Stimulated activated CD4-positive, alpha-beta T cell treated with anti-CD3 and anti-CD28 coated beads, Interleukin-12 subunit alpha, Interleukin-12 subunit beta, amount 100 ng/mL, for 24 hours (primary cell): ENCODE measurements at places on chromosomes 13 and 19.
A peak's percentile ranks its signal among the peaks of the same experiment; 100 is the strongest.

DNA sequence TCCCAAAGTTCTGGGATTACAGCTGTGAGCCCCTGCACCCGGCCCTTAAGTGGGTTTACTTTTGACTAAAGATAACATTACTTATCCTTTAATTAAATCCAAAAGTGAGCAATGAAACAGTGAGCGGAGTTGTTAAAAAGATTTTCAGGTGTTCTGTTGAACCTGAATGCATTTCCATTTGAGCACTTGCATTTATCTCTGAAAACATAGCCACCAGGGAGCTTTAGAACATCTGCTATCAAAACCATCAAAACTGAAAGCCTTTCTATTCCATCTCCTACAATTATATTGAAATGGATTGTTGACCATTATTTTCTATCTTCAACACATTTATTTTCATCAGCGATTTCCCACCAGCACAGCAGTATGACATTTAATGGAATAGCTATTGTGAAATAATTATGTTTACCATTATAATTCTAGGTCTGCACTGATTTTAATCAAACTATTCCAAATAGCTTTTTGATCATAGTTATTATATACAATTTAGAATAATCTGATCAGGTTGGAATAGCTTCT lies 269.0 kb downstream of the FGF14 start:
- DNase-seq: no peak

GRCh38 chr13:26722321-26722720 lies 38.3 kb downstream of the GPR12 start:
- DNase-seq: no peak

DNA sequence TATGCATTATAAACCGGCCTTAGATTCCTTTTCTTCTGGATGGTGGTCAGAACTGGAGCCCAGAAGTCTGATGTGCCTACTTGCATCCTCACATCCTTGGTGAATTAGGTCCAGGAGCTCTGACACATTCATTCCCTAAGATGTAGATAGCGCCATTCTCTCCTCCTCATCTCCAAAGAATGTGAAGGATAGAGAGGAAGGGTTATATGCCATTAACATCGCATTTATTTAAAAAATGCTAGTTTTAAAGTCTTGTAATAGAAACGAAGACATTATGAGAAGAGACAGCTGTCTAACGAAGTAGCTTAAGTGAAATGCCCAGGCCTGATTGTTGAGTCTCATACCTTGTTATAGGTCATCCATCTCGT lies 9.7 kb downstream of the MBNL2 start:
- no peak for DNase-seq

GRCh38 chr13:40617801-40618356 lies 48.6 kb downstream of the FOXO1 start:
- DNase-seq: no peak

GRCh38 chr13:114143806-114144605 lies 11.6 kb upstream of the RASA3 start:
- no peak for DNase-seq

- no peak for DNase-seq
These were observed 1.6 kb upstream of the KMT2B start for GRCh38 chr19:35715981-35716800.

DNA sequence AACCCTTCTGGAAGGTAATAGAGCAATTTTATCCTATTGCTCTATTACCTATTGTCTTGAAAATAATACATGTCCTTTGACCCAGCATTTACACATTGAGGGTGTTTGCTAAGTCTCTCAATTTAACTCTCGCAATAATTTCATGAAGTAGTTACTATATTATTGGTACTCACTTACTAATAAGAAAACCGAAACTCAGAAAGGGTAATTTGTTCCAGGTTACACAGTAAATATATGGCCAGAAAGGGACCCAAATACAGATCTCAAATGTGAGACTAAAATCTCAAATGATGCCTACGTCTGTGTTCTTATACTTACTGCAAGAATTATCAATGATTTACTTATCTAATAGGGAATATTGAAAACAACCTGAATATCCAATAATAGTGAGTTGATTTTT lies 29.7 kb upstream of the FAM216B start:
- DNase-seq: no peak

DNA sequence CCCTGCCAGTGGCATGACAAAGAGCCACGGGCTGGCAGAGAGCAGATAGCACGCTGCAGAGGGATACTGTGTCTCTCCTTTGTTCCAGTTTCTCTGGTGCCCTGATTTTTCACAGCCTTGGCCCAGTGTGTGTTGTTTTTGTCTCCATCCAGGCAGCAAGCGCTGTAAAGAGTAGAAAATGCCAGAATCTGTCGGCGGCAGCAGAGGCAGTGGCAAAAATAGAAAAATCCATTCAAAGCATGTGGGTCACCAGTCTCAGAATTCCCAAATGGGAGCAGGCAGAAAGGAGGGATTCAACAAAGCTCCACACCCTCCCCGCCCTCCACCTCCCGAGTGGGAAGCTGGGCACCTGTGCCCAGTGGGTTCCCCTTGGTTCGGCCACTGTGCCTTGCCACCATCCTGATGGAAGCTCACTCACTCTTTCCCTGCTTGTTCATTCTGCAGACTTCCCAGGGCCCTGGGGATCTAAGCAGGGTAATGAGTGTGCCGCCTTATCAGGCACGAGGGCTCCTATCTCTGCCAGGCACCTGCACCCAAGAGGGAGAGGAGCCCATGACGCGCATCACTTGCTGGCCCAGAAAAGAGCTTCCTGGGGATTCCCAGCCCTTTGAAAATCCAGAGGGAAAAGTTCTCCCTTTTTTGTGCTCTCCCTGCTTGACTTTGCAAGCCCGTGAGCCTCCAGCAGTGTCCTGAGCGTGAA lies 416.9 kb downstream of the IRS2 start:
- no peak for DNase-seq

- no peak for DNase-seq
These were observed 10.6 kb upstream of the LRRC25 start for GRCh38 chr19:18408053-18408476.

GRCh38 chr19:6035026-6035425 lies 57.1 kb upstream of the RANBP3 start:
- DNase-seq: no peak

- no peak for DNase-seq
These were observed 6.5 kb upstream of the CDC34 start for GRCh38 chr19:525029-525428.

DNA sequence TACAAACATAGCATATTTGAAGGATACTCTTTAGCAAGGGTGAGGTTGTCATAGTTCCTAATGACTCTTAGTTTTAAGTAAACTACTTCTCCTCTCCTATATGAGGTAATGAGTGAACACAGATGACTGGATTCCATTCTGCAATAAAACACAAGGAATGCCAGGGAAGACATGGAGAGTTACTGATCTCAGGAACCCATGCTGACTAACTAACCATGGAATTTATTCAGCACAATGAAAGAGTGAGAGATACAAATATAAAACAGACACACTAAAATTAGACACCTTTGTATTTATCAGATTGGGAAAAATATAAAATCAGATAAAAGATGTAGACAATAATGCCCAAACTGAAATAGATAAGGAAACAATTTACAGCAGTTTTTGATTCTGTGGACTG lies 1525.9 kb upstream of the SLC10A2 start:
- no peak for DNase-seq

GRCh38 chr19:34094960-34095359 lies 77.3 kb upstream of the LSM14A start:
- DNase-seq: no peak

DNA sequence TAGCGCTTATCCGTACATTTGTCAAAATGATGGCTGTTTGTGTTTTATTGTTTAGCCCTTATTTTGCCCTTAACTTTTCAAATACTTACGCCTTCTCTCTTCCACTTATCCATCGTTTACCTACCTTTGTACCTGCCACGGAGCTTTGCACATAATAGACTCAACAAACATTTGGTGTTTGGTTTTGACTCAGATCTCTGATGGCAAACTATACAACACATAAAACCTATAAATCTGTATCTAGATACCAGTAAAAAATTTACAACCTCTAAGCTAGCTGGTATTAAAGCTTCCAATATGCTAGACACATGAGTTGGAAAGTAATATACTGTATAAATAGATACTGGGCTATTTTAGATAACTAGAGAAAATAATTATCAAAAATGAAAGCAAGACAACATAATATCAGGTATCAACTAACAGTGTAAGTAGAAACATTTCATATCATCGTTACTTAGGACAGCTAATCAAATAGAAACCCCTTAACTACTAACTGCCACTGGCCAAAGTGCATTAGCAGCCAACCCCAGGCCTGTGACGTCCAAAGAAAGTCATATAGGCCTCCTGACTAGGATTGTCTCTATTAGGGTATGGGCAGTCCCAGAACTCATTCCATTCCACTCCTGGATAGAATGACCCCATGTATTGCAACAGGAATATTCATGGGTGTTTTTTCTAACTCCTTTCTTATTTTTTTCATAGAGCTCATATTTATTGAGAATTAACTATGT lies 53.8 kb downstream of the KCTD12 start:
- no peak for DNase-seq

DNA sequence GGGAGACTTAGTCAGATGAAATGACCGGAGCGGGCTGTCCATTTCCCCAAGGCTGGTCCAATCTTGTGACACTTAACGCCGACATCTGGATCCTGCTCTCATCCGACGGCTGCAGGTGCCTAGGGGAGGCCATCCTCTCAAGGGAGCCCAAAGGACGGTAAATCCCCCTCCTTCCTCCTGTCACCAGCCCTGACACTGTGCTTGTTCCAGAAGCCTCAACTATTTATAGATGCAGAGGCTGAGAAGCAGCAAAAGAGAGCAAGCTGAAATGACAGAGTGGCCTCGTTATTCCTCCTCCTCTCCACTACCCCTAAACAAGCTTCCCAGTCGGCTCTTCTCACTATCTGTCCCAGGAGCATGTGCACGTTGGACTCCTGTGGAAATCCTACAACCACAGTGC lies 533.7 kb downstream of the LIG4 start:
- no peak for DNase-seq

GRCh38 chr19:10835089-10835753 lies 791 bp downstream of the TMED1 start:
- DNase-seq: no peak

DNA sequence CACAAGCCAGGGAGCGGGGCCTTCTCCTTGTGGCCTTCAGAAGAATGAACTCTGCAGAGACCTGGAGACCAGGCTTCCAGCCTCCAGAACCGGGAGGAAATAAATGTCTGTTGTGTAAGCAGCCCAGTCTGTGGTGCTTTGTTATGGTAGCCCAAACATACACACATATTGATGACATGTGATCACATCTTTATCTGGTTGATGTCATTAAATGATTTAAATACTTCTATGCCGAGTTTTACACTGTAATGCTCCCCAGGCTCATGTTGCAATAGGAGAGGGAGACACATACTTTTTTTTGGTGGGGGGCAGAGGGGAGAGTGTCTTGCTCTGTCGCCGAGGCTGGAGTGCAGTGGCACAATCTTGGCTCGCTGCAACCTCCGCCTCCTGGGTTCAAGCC lies 188.0 kb upstream of the IRS2 start:
- no peak for DNase-seq

DNA sequence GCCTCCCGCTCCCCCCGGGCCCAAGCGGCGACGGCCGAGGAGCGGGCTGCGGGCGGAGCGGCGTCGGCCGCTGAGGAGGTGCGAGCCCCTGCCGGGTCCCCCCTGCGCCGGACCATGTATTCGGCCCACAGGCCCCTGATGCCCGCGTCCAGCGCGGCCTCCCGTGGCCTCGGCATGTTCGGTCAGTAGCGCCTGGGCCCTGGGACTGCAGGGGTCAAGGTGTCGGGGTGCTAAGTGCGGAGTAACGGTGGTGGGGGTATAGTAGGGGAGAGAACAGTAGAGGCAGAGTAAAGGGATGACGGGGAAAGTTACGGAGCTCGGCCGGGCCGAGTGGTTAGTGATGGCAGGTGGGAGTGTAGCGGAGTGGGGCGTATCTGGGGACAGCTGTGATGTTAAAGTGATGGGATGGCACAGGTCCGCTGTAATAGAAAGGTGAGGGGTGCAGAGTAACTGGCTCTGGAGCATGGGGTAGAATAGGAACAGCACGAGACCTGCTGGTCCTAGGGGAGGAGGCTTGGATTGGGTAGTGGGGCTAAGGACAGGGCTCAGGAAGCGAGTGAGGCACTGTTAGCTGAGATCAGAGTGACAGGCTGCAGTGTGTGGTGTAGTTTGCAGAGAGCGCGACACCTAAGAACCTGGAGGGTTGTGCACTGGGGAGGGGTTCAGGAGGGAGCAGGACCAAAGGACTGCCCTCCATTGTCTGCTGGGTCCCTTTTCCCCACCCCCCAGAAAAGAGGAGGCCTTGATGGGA lies 15.7 kb downstream of the CIC start:
- DNase-seq: no peak

DNA sequence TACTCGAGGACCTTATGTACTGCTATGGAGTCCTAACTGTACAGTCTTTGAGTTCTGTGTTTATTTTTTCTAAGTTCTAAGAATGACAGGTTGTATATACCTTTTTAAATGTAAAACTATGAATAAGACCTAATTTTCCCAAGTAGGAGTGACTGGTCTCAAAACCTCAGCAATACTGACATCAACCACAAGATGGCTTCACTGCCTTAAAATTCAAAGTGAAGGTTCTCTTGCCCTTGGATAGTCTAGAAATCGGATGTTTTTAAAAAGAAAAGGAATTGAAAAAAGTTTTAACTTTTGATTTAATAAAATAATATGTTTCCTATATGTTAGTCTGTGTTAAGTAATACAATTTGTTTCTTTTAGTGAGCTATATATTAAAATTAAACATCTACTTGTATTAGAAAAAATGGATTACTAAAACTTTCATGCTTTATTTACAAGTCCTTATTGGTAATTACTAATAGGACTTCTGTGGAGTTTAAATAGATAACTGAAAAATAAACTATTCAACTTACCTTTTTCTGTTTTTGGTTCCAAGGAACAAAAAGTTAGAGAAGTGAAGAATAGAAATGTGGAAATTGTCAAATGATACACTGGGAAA lies 52.0 kb downstream of the TDRD3 start:
- DNase-seq: no peak

- peak; percentile 87 for DNase-seq
These were observed at the start of gene ZNF836 for GRCh38 chr19:52171321-52172169. ZNF836 (minus strand) TSS chr19:52171621; CDS start chr19:52168072, 3,549 bp downstream.

DNA sequence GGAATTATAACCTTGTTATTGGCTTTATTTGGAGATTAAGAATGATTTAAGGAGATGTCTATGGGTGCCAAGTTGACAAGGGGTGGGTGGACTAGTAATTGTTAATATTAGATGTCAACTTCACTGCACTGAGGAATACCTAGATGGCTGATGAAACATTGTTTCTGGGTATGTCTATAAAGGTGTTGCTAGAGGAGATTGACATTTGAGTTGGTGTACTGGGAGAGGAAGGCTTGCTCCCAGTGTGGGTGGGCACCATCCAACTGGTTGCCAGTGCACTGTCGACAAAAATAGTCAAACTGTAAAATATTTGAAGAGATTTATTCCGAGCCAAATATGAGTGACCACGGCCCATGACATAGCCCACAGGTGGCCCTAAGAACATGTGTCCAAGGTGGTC lies 378.8 kb downstream of the NDFIP2 start:
- DNase-seq: no peak

DNA sequence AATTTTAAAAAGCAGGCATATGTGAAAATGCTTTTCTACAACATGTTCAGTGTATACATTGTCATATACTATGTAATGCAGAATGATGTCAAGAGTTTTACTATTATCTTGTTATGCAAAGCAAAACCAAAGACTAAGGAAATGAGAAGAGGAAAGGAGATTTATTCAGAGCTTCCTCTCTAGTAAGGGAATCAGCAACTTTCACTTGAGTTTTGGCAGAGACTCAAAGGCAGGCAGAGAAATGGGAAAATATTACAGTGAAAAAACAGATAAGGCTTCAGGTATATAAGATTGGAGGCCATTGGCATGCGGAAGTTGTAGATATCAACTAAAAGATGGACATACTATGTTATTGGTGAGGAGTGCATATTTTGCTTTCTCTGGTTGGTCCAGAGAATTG lies 512.0 kb upstream of the PCDH20 start:
- no peak for DNase-seq
